ENCODE measurements at places on chromosomes 4 and X.

GRCh38 chrX:116292183-116292582 is 121.6 kb downstream of the AGTR2 start:
- no peak for DNase-seq

GRCh38 chrX:86981326-86981879 is 536.2 kb upstream of the KLHL4 start:
- DNase-seq, result no peak

GRCh38 chr4:110296892-110297291 is 98.5 kb upstream of the ELOVL6 start:
- DNase-seq, result no peak

- no peak for DNase-seq
Measured at GRCh38 chrX:15418041-15418706, 34.0 kb upstream of the VEGFD start.

- no peak for DNase-seq
Measured at GRCh38 chr4:102717448-102718092, 43.2 kb downstream of the MANBA start.

DNA sequence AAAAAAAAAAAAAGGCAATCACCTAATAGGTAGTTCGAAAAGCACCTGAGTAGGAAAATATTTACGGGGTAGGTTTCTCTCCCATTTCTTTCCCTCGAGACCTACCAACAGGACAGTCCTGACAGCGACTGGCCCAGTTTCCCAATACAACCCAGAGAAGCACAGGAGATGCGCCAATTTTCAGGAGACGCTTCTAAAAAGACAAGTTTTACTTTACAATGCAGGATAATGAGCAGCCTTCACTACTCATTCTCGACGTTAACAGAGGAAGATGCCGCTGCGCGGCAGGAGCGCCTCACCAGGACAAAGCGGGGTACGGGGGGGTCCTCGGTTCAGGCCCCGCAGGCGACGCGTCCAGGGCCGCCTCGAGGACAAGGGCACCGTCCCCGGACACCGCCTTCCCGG is 708 bp downstream of the BCLAF3 start:
- DNase-seq, result no peak

DNA sequence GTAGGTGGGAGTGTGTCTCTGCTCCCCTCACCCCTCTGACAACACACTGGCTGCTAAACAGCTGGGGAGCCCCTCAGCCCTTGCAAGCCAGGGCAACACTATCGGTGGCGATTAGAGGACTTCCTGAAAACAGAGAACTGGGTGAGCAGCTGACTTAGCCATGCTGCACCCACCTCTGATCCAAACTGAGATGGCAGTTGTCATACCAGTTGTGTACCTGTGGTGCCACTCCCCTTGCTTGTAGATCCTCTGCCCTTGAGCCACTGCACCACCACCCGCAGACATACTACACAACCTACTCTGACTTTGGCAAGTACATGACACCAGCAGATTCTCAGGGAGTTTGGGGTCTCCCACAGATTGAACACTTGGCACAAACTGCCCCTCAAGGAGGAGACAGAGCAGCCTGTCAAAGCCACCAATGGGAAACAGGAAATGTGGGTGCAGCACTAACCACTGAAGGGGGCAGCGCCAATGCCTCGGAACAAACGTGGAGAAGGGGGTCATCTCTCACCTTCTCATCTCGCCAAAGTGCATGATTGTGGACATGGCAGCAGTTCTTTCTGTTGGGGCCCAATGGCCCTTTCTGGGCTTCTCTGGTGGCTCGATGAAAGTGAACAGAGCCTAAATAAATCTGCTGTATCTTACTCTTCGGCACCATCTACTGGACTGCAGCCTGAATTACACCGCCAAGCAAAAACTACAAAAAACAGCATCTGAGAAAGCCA is 119.8 kb downstream of the NEK1 start:
- DNase-seq, result no peak

- no peak for DNase-seq
Measured at GRCh38 chrX:129945131-129945530, 37.3 kb upstream of the BCORL1 start.

DNA sequence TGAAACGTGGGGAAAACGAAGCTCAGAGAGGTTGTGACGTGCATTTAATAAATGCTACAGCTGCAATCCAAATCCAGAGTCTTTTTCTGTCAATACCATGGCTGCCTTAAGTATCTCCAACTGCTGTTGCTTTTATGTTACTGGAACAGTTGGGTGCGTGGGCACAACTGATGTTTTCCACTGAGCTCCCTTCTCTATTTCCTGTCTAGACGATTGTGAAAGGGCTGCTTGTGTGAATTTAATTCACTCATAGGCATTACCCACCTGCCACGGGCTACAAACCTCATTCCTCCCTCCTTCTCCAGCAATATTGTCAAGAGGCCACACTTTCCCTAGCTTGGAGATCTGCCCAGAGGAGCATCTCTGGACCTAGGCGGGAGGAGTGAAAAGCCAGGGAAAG is 526.0 kb downstream of the MID1IP1 start:
- peak; percentile 48 for DNase-seq

- no peak for DNase-seq
Measured at GRCh38 chr4:160825644-160826338, 1338.0 kb downstream of the FSTL5 start.

GRCh38 chr4:147019091-147019490 is 73.4 kb upstream of the TTC29 start:
- no peak for DNase-seq

GRCh38 chrX:24292353-24292752 is 21.5 kb downstream of the SUPT20HL2 start:
- no peak for DNase-seq

GRCh38 chr4:8505229-8505628 is 64.7 kb downstream of the TRMT44 start:
- no peak for DNase-seq

- no peak for DNase-seq
Measured at GRCh38 chr4:73066928-73067327, 2.6 kb downstream of the COX18 start.

GRCh38 chr4:186728631-186729271 is 5.1 kb upstream of the FAT1 start:
- DNase-seq, result no peak

GRCh38 chr4:72587334-72587733 is 18.3 kb upstream of the ADAMTS3 start:
- no peak for DNase-seq

DNA sequence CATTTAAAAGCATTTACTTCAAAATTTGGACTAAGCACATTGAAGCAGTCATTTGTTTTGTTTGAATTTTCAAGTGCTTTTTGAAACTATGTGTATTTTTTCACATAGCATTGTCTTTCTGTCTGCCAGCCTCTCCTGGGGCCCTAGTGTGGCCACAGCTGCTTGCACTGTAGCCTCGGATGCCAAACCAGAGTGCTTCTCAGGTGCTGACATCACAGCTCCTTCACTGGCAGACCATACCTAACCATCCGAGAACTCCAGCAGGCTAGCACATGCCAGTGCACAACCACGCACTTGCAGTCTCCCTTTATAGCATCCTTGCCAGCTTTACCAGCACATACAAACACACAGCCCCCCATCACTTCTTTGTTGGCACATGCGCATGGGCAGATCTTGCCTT is 1019.7 kb downstream of the STPG2 start:
- DNase-seq, result no peak

DNA sequence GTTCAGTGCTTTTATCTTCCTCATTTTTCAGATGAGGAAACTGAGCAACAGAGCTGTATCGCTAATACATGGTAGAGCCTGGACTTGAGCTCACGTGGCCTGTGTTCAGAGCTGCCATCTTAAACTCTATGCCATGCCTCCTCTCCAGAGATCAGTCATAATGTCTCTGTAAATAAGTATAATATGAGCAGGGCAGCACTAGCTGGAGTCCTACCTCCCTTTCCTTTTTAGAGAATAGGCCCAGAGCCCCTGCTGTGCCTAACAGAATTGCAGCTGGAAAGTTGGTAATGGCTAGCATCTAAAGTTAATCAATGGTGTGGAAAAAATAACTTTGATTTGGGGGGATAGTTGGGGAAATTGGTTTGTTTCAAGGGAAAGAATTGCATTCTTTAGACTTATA is 20.4 kb downstream of the CASP6 start:
- no peak for DNase-seq

- no peak for DNase-seq
Measured at GRCh38 chr4:176845636-176846035, 52.9 kb upstream of the VEGFC start.

DNA sequence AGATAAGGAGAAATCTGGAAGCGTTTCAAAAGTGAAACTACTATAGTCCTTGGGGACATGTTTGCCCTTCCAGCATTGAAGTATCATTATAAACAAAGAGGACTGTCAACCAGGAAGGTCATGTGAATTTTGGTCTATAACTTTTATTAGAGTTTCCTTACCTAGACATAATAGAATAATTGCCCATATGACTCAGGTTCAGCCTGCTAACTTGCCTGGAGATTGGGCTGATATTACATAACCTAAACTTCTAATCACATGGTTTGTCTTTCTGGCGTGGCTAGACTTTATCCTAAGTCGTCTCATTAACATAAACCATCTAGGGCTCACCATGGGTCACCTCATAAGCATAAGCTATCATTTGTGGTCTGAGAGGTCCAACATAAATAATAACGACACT is 775.9 kb downstream of the CENPC start:
- no peak for DNase-seq

- DNase-seq, result no peak
Measured at GRCh38 chrX:30779453-30780030, 109.5 kb downstream of the TAB3 start.

DNA sequence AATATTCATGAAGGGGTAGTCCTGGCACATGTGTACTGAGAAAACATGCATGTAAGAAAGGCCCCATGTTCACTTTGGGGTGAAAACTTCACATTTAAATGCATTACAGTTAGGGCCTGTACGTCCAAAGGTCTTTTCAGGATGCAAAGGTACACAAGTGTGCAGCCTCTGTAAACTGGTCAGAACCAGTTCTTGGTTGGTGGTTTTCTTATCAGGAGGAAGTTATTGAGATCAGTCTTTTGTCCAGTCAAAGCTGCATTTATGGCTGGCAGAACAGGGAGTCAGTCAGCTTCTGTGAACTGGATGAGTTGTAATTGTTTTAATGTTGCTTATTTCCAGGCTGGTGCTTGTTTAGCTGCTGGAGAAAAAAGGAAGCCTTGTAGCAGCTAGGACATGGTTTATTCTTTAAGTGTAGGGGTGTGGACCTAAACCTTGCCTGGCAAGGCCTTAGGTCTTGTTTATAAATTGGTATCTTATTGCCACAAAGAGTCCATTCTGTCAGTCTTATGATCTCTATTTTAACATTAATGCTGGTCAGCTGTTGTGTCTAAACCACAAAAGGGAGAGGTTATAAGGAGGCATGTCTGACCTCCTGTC is 1906.6 kb upstream of the TENM3 start:
- DNase-seq, result no peak

- no peak for DNase-seq
Measured at GRCh38 chr4:76589872-76590797, 155.1 kb downstream of the SHROOM3 start.

- no peak for DNase-seq
Measured at GRCh38 chrX:134426281-134426680, 33.7 kb upstream of the HPRT1 start.

GRCh38 chr4:108166441-108167315 is 2.1 kb downstream of the LEF1 start:
- DNase-seq, result peak; percentile 54

DNA sequence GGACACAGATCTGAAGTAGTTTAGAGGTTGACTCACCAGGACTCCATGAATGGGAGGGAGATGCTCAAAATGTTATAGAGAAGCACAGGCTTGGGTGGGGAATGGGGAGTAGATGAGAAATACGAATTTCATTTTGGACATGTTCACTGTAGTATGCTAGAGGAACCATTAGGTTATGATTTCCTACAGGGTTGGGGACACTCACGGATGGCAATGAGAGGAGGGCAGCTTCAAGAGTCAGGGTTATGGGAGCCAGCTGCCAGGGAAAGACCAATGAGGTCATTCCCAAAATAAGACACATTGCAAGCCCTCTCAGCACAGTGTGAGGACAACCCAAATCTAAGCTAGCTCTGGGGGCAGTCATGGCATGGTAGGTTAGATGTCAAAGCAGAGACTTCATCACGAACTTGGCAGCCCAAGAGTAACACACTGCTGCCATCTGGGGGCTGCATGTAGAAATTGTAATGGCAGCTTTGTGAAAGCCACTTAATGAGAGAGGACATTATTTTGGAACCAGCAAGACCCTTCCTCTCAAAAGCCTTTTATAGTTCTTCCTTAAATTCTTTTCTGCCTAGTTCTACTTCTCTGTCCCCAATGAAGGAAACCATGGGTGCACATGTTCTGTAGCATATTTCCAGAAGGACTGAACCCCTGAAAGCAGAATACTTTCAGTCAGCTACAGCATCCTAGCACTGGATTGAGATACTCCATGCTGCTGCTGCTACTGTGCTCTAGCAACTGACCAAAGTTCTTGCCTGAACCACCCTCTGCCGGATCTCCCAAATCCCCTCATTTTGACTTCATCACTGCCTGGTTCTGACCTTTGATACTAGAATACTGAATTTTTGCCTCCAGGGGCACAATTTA is 16.2 kb upstream of the ZCCHC12 start:
- no peak for DNase-seq

DNA sequence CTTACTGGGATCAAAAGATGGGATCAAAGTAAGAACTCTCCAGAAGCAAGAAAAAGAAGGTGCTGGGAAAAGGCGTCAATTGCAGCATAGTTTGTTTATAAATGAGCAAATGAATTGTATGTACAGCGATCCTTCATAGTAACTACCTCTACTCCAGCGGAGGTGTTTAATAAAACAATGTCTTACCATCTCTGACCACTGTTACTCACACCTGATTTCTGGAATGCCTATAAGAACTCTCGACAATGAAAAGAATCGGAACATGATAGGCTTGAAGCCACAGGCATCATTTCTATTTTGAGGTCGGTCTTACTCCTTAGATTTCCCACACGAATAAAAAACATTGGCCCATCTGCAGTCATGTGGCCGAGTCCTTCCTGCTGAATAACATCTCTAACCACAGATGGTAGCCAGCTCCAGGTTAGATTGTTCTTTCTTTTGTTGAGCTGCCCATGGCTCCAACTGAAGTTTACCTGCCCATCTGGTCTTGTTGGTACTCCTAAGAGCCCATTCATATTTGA is 67.6 kb downstream of the CLDN34 start:
- DNase-seq, result no peak

DNA sequence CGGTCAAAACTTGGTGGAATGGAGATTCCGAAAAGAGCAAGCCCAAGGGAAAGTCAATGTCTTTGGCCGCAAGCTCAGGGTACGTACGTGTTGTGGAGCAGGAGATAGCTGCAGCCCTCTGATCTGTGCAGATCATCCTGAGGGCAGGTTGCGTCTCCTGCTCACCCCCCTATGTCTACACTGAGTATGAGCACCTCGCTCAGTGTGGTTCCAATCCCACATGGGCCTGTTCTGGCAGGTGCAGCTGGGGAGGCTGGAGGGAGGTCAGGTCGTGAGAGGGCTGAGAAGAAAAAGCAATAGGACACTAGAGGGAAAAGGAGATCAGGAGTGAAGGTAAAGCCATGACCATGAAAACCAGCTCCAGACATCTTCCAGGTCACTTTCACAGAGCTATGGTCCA is 142.1 kb downstream of the DCTD start:
- DNase-seq, result no peak

- no peak for DNase-seq
Measured at GRCh38 chr4:128823025-128823661, 13.6 kb downstream of the JADE1 start.

- no peak for DNase-seq
Measured at GRCh38 chr4:160318567-160319220, 1215.8 kb downstream of the RAPGEF2 start.

- DNase-seq, result no peak
Measured at GRCh38 chrX:139795196-139795595, 87.2 kb upstream of the MCF2 start.

Data from stimulated activated CD4-positive, alpha-beta T cell treated with anti-CD3 and anti-CD28 coated beads, Interleukin-12 subunit alpha, Interleukin-12 subunit beta, amount 100 ng/mL, for 24 hours (primary cell).